Ovary (tissue), 10 donors: ENCODE measurements at places on chromosomes 5 and 9.

DNA sequence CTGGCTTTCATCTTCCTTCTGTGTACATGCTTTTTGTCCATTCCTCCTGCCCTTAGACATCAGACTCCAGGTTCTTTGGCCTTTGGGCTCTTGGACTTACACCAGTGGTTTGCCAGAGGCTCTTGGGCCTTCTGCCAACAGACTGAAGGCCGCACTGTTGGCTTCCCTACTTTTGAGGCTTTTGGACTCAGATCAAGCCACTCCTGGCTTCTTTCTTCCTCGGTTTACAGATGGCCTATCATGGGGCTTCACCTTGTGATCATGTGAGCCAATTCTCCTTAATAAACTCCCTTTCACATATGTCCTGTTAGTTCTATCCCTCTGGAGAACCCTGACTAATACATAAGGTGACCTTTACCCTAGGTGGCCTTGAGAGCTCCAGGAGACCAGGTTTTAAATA, 189.1 kb upstream of the CCNG1 start:
- DNase-seq = no peak

DNA sequence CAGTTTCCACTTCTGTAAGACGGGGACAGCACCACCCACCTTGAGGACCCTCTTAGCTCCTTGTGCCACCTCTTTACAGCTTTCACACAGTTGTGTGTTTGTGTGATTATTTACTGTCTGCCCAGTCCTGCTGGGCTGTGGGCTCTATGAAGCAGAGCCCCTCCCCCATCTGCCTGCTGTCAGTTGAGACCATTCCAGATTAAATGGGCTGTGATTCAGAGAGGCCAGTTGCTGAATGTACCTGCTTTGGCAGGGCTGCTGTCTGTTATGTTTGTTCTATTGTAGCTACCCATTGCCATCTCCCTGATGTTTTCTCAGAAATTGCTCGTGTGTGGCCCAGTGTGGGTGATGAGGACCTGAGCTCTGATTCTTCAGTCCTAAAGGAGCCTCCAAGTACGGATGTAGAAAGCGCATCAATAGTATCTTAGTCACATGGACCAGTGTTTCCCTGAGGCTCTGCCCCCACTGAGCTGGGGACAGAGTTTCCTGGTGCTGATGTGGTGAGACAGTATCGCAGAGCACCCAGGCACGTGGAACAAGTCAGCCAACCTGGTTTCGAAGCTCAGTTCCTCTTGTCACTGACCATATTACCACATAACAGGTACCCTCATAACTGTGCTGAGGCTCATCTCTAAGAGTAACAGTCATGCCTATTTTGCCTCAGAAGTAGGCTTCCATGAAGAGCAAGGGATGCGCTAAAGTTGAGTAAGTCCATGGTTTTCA, 3.7 kb downstream of the ANGPTL2 start:
- peak; percentile 15 for DNase-seq

DNA sequence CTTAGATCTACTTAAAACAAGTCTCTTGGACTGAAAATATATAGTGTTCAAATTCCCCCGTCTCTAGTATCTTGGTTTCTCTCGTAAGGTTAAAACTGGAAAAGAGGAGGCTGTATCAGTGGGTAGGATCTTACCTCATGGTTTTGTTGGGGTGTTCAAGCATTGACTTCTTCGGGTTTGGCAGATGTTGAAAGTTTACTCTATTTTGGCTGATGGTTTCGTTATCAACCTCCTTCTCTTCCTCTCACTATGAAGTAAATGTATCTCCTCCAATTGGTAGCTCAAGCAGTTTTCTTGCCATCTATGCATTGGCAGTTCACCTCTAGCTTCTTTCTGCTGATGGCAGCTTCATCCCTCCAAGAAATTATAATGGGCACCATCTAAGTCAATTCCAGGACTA, 506.5 kb upstream of the GRIN3A start:
- no peak for DNase-seq

- DNase-seq = no peak
Observed at GRCh38 chr5:36089989-36090388, 23.3 kb upstream of the UGT3A2 start.

- DNase-seq = no peak
Observed at GRCh38 chr9:74630228-74630627, 133.1 kb downstream of the RORB start.

DNA sequence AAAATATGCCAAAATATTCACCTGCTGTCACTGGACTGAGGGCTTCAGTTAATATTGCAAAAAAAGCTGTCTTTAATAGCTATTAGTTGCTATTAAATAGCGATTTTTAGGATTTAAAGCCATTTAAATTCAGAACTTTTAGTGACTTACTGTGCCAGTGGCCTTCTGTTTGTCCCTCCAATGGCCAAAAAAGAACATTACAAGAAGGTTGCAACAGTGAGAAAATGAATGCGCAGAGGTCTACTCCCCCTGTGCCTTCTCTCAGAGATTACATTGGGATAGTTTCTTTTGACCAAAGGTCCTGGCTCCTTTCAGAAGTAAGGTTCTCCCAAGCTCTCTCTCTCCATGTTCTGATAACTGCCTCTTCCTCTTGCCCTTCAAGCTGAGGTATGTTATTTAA, 930.3 kb upstream of the ARRDC3 start:
- no peak for DNase-seq

DNA sequence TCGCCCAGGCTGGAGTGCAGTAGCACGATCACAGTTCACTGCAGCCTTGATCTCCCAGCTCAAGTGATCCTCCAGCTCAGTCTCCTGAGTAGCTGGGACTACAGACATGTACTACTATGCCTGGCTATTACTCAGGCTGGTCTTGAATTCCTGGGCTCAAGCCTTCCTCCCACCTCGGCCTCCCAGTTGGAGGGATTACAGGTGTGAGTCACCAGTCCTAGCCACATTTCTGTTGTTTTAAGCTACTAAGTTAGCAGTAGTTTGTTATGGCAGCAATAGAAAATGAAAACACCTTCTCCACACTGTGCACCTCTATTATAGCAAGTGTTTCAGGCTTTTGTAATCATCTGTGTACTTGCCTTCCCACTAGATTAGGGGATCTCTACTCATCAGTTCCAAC, 588.9 kb upstream of the TLE4 start:
- DNase-seq = no peak

GRCh38 chr5:149389552-149390495, 10.7 kb upstream of the IL17B start:
- DNase-seq = no peak

- DNase-seq = no peak
Observed at GRCh38 chr5:175894793-175895192, 23.4 kb downstream of the CPLX2 start.

GRCh38 chr9:18477121-18477660, 3.2 kb downstream of the ADAMTSL1 start:
- no peak for DNase-seq

DNA sequence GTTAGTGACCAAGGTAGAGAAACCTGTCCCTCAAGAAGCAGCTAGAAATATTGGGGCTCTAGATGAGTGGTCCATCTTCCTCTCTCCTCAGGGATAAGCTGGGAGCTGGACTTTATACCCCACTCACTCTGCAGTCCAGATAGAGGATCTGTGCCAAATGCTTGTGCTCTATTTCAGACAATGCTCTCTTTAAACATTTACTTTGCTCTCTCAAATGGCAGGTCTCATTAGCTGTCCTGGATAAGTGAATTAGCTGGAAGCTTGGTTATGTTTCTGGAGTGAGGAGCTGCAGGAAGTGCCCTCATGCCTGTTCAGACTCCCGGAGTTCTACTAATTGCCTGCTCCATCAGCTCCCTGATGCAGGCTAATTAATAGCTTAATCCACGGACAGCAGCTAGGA, 151.1 kb upstream of the CCDC152 start:
- DNase-seq = no peak

- no peak for DNase-seq
Observed at GRCh38 chr5:18050776-18051175, 416.5 kb downstream of the TAF11L14 start.
